ENCODE measurements at places on chromosomes 16 and 17.

DNA sequence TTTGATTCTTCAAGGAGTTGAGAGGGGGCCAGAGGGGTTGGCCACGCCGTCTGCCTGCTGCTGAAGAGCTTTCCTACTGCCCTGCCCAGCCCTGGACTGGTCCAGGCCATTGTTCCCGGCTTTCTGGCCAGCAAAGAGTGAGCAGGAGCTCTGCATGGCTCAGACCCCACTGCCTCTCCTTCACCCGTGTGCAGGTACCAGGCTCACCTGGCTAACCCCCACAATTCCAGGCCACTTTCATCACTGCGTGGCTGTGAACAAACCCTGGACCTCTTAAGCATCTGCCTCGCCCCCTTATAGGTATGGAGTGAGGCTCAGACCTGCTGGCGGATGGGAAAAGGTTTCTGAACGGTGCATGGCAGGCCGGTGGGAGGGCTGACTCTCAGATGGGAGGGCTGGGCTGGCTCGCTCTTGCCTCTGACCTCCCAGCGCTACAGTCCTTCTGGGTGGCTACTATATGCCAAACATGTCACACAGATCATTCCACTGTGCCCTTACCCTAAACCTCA, 8.9 kb downstream of the ZNF319 start:
- DNase-seq, result no peak

DNA sequence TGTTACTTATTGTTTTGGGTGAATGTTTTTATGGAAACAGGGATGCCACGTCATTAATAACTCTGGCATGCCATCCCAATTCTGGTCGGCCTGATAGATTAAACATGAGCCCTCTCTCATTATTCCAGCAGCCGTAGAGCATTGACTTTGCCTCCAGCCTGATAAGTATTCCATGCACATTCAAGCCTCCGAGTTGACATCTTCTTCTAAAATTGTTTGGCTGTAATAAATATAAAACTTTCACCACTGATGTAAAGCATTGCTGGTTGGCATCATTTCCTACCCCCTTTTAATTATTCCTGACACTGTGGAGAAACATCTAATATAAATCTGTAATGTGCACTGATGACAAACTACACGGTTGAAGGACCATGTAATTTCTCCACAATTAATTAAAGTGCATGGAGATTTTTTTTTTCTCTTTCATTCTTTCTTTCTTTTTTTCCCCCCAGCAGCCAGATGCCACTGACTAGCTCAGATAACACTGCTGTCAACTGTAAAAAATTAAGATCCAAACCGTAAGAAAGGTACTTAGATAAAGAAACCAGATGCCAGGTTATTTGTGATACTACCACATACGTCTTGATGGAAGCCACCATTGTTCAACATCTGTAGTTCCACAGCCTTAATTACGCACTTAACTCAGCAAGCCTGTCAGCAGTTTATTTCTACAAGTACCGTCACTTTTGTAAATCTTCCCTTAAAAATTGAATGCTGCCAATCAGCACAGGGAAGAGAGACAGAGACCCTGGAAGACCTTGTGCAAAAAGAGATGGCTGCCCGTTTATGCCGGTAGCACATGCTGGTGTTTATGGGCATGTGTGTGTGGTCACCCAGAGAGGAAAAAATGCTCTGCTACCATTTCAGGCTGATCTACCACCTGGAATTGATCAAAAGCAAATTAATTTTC, 237.7 kb downstream of the IRX3 start:
- DNase-seq, result no peak

DNA sequence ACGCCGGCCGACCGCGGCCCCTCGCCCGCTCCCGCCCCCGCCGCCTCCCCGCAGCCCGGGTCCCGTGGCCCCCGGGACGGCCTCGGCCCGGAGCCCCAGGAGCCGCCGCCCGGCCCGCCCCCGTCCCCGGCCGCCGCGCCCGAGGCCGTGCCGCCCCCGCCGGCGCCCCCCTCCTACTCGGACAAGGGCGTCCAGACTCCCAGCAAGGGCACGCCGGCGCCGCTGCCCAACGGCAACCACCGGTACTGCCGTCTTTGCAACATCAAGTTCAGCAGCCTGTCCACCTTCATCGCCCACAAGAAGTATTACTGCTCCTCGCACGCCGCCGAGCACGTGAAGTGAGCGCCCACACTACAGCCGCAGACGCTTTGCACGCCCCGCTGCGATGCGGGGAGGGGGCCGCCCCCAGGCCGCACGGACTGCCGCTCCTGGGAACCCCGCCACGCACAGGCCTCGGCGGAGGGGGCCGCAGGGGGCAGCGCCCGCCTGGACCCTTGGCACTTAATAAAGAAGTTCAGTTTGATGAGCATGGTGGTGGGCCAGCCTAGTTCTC, 35.5 kb upstream of the ZC3H18 start:
- peak; percentile 16 for DNase-seq

GRCh38 chr17:64491994-64492393, 4.9 kb downstream of the POLG2 start:
- peak; percentile 46 for DNase-seq

- DNase-seq, result no peak
Observed at GRCh38 chr16:85571813-85572619, 41.1 kb upstream of the GSE1 start.

DNA sequence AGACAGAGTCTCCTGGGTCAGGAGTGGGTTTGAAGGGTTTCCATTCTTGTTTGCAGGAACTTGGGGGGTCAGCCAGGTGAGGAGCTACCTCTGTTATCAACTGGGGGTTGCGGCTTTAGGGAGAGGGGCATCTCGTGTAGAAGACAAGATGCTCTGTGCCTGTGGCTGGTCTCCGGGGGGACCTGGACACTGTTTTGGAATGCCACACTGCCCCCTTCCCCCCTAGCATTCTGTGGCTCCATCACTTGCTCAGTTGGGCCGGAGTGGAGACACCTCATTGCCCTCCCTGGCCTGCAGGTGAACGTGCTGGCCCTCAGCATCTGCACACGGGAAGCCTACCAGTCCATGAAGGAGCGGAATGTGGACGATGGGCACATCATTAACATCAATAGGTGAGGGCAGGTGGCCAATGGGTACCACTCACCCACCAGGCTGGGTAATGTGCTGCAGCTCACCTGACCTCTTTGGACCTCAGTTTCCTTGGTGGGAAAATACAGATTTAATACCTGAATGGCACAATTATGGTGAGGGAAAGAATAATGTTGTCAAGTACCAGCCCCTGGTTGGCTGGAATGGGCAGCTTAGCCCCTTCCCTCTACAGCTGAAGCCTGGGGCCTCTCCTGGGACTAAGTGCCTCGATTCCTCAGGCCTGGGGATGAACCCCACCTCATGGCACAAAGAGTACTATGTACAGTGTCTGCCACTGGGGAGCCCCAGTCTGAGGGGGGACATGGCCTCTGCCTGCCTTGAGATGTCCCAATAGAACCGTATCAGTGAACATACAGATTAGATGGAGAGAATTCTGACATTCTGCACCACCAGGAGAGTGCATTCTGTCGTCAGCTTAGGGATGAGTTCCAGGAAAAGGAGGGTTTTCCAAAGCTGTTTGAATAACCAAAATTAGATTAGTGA, 3.3 kb upstream of the MRM1 start:
- DNase-seq, result no peak

- no peak for DNase-seq
Observed at GRCh38 chr16:67013823-67014633, 14.9 kb upstream of the CBFB start.

- no peak for DNase-seq
Observed at GRCh38 chr16:53911513-53911912, 207.6 kb downstream of the FTO start.

- peak; percentile 26 for DNase-seq
Observed at GRCh38 chr16:6884002-6884401, 448.6 kb upstream of the RBFOX1 start.

- DNase-seq, result no peak
Observed at GRCh38 chr17:61444831-61445230, 7.4 kb upstream of the TBX4 start.

DNA sequence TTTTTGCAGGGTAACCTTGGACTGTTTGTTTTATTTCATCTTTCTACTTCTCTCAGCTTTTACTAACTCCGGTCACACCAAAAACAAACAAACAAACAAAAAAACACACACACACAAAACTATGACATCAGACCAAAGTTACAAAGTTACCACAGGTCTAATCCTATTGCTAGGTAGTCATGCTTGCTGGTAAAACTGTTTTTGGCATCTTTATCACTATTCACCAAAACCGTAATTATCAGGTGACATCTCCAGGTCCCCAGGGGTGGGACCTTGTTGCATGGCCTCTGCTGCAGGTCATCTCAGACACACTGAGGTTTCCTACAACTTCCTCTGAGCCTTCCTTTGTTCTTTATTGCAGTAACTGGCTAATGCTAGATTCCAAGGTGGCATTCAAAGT, 162.3 kb downstream of the ABCA8 start:
- no peak for DNase-seq

- no peak for DNase-seq
Observed at GRCh38 chr16:80063031-80063712, 462.6 kb upstream of the MAF start.

DNA sequence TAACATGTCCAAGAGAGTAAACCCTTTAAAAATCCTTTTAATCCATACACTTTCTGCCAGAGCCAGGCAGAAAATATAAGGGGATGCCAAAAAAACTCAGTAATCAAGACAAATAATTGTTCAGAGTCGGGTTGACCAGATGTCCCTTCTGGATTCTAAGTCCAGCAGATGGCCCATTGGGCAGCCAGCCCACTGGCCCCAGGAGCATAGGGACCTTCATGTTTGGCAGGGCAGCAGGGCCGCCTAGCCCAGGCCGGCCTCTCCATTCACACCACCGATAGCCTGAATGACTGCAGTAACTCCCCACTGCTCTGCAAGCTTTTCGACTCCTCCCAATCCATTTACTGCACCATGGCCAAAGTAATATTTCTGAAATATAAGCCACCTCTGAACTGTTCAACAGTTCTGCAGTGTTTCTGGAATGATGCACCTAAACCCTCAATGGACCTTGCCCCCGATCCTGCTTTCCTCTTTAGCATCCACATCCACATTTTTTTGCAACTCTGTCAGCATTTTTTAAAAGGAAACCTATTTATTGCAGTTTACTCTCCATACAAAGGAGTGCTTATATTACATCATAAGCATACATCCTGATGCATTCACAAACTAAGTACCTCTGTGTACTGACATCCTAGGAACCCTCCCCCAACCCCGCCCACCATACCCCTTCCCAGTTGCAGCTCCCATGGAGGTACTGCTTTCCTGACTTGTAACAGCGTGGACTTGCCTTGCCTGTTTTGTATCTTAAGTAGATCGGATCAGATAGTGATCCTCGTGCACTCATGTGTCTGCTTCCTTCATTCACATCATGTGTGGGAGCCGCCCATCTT, 46.4 kb downstream of the LDHD start:
- no peak for DNase-seq

GRCh38 chr16:66984892-66985311, 3.5 kb upstream of the CES4A start:
- DNase-seq, result no peak

DNA sequence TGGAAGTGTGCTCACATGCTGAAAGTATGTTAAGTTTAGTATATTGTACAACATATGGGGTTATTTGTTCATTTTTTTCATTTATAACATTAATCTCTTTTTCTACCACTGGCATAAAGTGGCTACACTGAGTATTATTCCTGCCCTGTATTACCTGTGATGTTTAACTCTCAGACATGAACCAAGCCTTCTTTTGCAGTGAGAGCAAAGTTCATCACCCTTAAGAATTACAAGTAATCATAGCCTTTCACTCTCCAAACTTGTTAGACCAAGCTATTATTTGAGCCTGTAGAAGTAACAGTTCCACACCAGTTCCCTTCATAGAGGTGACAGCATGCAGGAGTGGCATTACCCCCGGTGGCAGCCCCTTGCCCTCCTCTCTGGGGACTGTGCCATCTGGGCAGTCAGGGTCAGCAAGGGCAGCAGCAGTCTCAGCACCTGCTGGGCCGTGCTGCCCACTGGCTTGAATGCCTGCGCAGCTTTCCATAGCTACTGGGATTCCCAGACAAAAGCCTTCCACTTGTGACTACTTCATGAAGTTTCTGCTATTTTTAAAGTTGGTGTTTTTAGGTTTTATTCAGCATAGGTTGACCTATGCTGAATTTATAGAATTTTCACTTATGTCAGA, 71.3 kb downstream of the TMC6 start:
- DNase-seq, result no peak

- peak; percentile 79 for DNase-seq
Observed at GRCh38 chr16:67170168-67170948, at the start of gene NOL3. TSS of gene NOL3 (plus strand) at chr16:67170538.

GRCh38 chr17:60230358-60230757, 80.6 kb downstream of the CA4 start:
- no peak for DNase-seq

DNA sequence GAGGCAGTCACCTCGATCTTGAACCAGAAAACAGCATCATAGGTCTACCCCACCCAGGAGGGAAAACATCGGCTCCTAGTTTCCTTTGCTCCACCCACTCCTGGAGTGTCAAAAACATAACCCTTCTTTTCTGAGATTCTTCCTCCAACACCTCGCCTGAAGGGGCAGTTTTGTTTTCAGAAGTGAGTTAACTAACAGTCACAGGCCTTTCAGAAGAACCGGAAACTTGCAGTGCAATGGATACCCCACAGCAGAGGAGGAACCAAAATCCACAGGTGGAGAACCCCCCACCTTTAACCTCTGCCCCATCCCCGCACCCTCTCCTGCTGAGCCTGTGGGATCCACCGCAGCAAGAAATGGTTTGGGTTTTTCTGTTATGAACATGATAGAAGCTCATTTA, 7.8 kb upstream of the TEX2 start:
- DNase-seq, result no peak

GRCh38 chr17:57785022-57785421, 39.9 kb upstream of the CCDC182 start:
- no peak for DNase-seq

DNA sequence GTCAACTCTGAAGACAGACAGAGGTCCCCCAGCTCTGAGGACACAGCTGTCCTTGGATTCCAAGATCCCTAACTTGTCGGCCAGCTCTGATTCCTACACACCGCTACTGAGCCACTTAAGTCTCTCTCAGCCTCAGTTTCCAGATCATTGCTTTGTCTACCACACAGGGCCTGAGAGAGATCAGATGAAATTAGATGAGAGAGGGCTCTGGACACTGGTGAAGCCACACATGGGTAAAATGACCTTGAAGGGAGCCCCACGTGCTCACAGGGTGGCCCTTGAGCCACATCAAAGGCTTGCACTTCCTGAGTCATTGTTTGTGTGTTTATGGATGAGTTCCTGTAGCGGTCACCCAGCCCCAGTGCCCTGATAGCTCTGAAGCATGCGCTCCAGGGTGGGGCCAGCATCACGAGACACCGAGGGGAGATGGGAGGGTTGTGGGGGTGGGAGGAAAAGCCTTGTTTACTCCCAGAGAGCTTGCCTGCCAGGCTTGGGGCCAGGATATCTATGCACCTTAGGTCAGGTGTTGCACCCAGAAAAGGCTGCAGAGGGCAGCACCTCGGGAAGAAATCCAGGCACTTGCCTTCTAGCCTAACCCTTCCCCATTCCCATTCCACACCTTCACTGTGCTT, 32.7 kb upstream of the SLC6A2 start:
- DNase-seq, result no peak

All from RCC 7860 (cell line).